ENCODE measurements at places on chromosomes 6 and 20. TPM values are rescaled to one million over a fixed set of nuclear protein-coding genes. Genes with fewer than 3 reads are reported as not detected.

DNA sequence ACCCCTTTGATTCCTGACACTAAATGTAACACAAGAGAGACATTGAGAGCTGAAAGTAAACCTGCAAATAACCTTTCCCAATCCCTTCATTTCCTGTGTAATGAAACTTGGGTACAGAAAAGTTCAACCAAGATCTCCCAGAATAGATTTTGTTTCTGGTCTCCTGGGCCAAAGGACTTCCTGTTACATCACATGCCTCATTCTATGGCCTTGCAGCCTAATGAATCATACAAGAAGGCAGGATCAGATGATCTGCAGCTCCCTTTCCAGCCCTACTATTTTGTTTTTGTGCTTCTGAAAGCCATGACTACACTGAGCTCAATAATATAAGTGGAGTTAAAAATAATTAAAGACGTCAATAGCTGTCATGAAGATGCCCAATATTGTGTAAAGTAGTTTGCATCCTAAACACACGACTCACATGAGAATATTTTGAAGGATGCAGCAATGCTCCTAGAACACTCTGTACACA is 73.4 kb upstream of the NOX3 start:
- no peak for DNase-seq

DNA sequence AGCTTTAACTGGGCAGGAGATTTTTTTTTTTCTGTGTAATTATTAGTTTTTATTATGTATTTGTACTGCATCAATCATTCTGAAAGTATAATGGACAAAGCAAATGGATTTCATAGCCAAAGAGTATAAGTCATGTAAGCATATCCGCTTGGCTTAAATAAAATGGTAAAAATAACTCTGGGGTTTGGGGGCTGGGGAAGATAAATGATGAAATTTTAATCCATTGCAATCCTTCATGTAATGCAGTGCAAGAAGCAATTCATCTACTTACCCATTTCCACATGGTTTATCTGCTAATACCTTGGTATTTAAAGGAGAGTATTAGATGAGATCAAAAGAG is 781.4 kb downstream of the QKI start:
- no peak for DNase-seq

DNA sequence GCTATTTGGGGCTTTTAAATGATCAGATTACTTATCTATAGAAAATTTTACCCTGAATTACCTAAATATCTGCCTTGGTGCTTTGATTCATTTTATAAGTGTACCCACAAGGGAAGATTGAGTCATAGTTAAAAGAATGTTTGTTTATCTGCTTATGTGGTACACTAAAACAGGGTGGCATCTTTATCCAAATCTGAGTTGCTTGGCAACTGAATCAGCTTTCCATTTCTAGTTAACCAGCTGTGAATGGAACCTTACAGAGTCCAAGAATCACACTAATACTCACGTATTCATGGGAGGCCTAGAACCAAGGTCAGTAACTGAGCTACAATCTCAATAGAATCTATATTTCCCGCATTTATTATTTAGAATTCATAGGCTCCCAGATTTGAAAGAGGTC is 44.0 kb upstream of the CAP2 start:
- no peak for DNase-seq

GRCh38 chr6:54586251-54586650 is 260.3 kb upstream of the FAM83B start:
- DNase-seq: no peak

KIF13A gene
- polyA plus RNA-seq: 27.2 TPM

DST gene
- polyA plus RNA-seq: 148 TPM

GRCh38 chr20:62305149-62305764 is 2.5 kb downstream of the ADRM1 start:
- DNase-seq: peak; percentile 57

GRCh38 chr6:105991561-105992314 is 94.4 kb upstream of the PRDM1 start:
- DNase-seq: peak; percentile 55

- no peak for DNase-seq
Measured at GRCh38 chr20:45012682-45013302, 46.5 kb downstream of the STK4 start.

Data from right cardiac atrium (tissue), 5 donors.